Stimulated activated CD4-positive, alpha-beta T cell treated with anti-CD3 and anti-CD28 coated beads, Interleukin-12 subunit alpha, Interleukin-12 subunit beta, amount 100 ng/mL, for 4 hours (primary cell): ENCODE measurements at places on chromosomes 13 and 19.

DNA sequence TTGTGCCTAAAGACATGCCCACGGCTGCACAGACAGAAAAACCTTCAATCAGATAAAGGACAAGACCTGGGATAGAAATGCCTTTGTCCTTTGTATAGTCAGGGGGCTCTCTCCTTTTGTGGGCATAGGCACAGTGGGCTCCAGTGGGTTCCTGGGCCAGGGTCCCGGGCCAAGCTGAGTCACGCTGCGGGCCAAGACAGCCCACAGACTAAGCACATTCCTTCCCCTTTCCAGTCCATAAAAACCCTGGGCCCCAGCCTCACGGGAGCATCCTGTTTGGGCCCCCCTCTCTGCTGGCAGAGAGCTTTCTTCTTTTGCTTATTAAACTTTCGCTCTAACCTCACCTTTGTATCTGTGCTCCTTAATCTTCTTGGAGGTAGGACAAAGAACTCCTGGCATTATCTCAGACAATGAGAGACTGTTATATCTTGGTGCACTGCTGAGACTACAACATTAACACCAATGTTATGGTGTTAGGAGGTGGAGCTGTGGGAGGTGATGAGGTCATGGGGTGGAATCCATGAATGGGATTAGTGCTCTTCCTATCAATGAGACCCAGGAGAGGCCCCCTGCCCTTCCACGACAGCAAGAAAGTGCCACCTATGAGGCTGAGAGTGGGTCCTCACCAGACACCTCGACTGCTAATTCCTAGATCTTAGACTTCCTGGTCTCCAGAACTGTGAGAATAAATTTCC, 20.8 kb upstream of the FBXL3 start:
- no peak for DNase-seq

DNA sequence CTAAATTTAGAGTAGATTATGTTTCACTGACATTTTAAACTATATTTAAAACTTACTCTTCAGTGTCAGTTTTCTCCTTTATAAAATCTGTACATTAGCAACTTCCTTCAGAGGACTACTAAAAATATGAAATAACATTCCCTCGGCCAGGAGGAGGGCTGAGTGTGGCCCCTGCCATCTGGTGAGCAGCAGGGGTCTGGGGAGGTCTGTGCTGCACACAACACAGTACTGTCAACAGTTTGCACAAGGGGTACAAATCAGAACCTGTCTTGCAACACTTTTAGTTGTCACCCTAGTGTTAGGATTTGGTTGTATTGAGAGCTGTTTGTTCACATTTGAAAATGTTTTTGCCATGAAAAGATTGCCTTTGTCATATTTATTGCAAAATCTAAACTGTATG, 48.9 kb downstream of the TPP2 start:
- DNase-seq = no peak

DNA sequence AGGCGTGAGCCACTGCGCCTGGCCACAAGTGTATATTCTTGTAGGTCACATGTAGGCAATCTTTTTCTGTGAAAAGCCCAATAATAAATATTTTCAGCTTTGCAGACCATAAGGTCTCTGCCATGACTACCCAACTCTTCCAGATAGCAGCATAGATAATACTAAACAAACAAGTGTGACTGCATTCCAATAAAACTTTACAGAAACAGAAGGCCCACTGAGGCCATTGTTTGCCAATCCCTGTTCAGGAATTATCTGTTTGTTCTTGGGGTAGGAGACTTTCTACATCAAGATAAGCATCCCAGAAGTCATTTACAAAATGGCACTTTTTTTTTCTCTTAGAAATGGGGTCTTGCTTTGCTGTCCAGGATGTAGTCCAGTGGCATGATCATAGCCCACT, 2.8 kb upstream of the ZNF329 start:
- no peak for DNase-seq

DNA sequence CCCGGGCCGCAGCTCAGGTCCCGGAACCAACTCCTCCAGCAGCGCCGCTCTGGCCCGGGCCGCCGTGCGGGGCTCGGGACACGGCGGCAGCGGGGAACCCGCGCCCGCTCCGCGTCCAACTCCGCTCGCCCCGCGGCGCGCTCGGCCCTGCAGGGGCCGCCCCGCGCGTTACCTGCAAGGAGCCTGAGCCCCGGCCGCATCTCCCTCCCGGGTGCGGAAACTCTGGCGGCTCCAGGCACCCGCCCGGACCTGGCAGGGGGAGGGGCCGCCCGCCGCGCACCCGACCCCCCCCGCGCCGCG, at the start of gene TMTC4:
Gene TMTC4, minus strand, starts transcription at position 224 of the 300 bp plus-strand sequence. CDS start 4,433 bp downstream, outside the sequence.
- DNase-seq = no peak
